CD4-positive, alpha-beta T cell treated with Interleukin-15 for 4 hours (primary cell): ENCODE measurements at places on chromosomes 2 and 18.

DNA sequence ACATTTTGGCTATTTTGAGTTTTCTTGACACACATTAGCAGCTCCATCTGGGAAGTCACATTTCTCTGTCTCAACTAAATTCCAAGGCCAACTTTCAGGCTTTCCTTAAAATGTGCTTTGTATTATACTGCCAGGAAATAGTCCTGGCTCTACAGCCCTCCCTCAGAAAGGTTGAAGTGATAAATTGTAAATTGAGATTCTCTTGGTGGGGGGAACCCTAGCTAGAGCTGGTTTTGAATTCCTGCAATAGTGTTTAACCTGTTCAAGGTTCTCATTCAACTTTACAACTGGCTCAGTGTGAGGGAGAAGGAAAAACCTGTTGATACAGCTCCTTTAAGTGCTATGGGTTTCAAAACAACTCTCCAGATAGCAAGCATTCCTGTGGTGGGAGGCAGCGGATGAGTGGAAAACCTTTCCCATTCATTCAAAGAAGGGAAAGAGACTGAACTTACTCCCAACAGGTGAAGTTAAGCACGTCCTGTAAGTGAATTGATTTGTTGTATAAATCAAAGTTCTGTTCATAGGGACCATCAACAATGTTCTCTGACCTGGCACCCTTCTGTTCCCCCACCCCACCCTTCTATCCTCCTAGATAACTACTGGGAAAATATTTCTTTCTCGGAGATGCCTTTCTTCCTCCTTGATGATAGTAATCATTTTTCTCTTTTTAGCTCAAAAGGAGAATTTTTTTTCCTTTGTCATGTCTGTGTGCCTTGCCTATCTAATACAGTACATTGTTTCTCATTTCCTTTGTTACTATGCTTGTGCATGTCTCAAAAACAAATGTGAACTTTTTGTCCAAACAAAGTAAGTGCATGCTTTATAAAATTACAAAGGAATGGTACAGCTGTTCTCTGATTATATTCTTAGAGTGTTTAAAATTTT is 44.2 kb upstream of the SLC39A10 start:
- DNase-seq = no peak

GRCh38 chr2:143078104-143078503 is 51.1 kb upstream of the ARHGAP15 start:
- no peak for DNase-seq

- DNase-seq = peak; percentile 65
These were observed at the start of gene MC5R for GRCh38 chr18:13823707-13824395. TSS of gene MC5R (plus strand) at chr18:13824149. CDS start at chr18:13825766, 1,617 bp downstream.

DNA sequence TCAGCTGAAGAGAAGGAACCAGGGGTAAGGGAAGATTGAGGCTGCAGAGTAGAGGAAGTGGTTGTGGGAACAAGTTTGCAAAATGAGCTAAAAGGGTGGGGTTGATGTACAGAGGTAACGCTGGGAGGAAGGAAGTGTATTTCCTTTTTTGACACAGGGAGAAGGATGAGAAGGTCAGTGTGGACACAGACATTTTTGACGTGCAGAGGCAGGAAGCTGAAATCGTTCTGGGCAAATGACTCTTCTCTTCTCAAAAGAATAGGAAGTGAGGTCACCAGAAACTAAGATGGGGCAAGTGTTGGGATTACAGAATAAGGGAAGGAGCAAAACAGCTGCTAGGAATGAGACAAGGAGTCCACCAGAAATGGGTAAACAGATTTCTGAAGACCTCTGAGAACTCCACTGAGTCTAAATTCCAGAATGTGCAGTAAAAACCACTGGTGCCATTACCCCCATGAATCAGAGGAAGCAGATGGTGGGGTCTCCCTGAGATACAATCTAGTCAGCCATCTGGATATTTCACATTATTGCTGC is 20.0 kb upstream of the RNF149 start:
- DNase-seq = peak; percentile 66
